ENCODE measurements at places on chromosomes 7 and 10.

- DNase-seq = no peak
Measured at GRCh38 chr7:121490309-121490708, 94.2 kb upstream of the FAM3C start.

DNA sequence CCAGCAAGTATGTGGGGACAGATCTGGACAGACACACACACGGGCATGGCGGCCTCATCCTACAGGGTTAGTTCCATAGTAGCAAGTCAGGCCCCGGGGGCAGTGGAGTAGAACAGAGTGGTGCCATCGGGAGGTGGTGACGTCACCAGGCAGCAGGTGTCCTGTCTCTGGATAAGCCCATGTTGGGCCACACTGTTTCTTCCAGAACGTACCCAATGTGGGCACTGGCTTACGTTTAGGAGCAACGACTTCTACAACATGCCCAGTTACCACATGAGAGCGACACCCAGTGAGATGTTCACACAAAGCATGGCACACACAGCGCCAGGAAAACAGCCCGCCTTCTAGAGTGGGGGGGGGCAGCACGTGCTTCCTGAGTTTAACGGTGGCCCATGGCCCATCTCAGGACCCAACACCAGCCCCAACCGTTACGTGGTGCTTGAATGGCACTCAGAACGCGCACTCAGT, 67.8 kb downstream of the CTBP2 start:
- DNase-seq = no peak

DNA sequence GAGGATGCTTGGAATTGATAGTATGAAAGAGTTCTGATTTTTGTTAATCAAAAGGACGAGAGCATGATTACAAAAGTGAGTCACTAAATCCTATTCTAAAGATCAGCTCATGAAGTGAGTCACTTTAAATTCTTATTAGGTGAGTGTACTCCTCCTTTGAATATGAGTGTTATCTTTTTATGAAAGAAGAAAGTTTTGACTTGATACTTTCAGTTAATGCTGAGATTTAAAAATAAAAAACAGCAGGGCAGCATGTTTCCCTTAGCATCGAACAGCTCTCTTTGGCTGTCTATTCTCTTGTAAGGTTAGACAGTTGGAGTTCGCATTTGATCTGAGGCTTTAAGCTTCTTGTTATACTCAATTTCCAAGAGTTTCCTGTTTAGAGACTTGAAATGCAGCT, 222.0 kb downstream of the TWIST1 start:
- no peak for DNase-seq

DNA sequence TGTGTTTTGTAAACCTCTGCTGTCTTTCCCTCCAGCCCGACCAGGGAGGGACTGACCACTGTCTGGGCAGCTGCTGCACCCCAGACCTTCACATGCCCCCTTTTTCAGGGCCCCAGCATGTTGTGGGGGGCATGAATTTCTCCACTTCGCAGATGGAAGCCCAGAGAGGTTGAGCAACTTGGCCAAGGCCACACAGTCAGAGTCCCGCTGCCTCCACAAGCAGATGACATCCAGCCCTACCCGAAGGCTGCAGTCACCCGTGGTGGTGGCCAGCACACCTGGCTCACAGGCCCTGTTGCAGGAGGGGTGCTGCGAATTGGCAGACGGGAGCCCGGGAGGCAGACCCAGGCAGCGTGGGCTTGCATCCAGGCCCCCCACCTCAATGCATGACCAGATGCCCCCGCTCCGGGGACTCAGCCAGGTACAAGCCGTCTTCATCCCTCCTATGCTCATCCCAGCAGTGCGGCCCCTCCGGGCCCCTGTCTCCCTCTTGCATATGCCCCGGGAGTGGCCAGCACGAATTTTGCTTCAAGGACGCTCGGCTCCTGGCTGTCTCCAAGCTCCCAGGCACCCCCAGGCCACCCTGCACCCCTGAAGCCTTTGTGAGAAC, 36.0 kb upstream of the PDGFA start:
- no peak for DNase-seq

DNA sequence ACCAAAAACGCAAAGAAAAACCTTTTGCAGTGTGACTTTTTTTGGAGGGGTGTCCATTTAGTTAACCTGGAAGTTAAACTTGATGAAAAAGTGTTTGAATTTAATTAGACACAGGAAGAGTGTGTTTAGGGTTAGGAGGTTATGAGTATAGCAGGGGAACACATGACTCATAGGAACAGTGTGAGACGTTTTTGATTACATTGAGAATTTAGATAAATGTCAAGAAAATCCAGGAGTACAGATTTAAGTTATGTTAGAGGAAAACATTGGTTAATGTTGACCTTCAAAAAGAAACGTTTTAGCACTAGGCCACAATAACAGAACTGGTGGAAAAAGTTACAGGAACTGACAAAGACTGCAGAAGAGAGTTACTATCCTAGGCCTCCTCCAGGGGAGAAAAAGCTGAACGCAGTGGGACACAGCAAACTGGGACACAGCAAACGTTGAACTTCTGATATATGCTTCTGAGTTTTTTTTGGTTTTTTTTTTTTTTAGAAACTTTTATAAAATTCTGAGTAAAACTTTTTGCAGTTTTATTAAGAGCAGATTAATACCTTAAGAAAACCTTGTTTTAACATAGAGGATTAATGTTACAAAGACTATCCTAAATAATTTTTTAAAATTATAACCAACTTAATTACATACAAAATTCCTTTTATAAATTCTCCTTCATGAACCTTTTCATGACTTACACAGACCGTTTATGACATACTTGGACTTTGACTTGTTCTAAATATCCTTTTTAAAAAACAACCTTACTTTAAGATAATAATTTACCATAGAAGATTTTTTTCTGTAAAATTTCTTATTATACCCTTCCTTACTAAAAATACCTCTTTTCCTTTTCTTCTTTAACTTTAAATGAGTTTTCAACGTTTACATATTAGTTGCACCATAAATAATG, 22.2 kb downstream of the LANCL2 start:
- no peak for DNase-seq

GRCh38 chr7:158052381-158053060, 535.1 kb downstream of the PTPRN2 start:
- no peak for DNase-seq

DNA sequence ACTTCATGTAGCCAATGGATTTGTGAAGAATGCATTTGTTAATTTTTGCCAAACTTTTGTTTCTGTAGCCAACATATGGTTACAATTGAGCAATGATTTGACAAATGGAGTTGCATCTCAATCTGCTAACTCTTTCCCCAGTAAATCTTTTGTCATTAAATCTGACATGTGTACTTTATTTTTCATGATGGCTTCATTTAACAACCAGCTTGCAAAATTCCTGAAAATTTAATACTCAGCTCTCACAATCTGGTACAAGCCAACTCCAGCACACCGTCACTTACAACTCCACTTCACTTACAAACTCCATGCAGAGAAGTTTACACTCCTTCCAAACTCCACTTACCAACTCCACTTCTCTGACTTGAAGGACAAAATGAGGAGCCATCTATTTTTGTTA, 26.5 kb upstream of the HIBADH start:
- no peak for DNase-seq

- no peak for DNase-seq
Measured at GRCh38 chr10:5614155-5614721, 52.2 kb downstream of the ASB13 start.

DNA sequence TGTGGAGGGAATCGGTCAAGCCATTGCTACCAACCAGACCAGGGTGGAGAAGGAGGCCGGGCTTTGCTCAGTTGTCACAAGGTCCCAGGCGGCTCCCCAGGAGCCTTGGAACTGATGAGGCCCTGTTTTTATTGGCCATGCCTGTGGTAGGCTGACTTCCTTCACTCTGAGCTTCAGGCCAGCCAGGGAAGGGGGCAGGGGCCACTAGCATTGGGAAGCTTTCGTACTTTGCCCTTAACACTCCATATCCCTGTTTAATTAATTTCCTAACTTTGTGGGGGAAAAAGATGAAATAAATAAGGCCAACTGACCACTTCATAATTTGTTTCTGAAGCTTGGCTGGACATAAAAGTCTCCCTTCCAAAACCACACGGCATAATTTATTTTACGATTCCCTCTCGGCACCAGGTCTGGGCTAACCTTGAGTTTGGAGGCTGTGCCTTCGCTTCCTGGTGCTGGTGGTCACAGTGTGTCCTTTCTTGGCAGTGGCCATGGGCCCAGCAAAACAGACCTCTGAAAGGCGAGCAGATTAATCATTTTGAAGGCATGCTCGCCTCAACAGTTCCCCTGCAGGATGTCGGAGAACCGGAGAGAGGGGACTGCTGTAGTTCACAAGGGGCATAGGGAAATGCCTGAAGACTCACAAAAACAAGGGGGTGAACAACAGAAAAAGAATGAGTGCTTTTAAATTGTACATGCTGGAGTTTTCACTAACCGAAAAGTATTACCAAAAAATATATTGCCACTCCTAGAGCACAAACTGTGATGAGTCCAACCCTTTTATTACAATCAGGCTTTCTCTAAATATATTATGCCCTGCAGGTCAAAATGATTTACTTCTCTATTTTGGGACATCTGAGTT, 966.0 kb downstream of the LRMDA start:
- no peak for DNase-seq

GRCh38 chr10:77873536-77874380, 52.8 kb downstream of the DLG5 start:
- DNase-seq = peak; percentile 47

GRCh38 chr7:114799628-114800028, 122.3 kb upstream of the MDFIC start:
- DNase-seq = no peak

- no peak for DNase-seq
Measured at GRCh38 chr7:52501696-52502095, 533.7 kb upstream of the POM121L12 start.

- no peak for DNase-seq
Measured at GRCh38 chr7:122143376-122143750, 686 bp downstream of the AASS start.

GRCh38 chr7:104306793-104307192, 21.6 kb upstream of the LHFPL3 start:
- DNase-seq = no peak

GRCh38 chr10:77075926-77076325, 561.7 kb downstream of the KCNMA1 start:
- DNase-seq = no peak

- DNase-seq = no peak
Measured at GRCh38 chr7:33562996-33563395, 342.3 kb upstream of the BMPER start.

Measured in CD4-positive, alpha-beta T cell treated with Interleukin-10 for 1 hour (primary cell).